ENCODE measurements at places on chromosomes 5 and 9.

- DNase-seq = no peak
Observed at GRCh38 chr5:109916481-109917153, 226.9 kb downstream of the MAN2A1 start.

- no peak for DNase-seq
Observed at GRCh38 chr5:3376611-3377010, 219.0 kb upstream of the IRX1 start.

- DNase-seq = no peak
Observed at GRCh38 chr9:95641586-95641985, 124.8 kb upstream of the PTCH1 start.

- no peak for DNase-seq
Observed at GRCh38 chr9:133801739-133802138, 63.6 kb upstream of the SARDH start.

- DNase-seq = no peak
Observed at GRCh38 chr5:141692919-141693725, 11.1 kb upstream of the ARAP3 start.

DNA sequence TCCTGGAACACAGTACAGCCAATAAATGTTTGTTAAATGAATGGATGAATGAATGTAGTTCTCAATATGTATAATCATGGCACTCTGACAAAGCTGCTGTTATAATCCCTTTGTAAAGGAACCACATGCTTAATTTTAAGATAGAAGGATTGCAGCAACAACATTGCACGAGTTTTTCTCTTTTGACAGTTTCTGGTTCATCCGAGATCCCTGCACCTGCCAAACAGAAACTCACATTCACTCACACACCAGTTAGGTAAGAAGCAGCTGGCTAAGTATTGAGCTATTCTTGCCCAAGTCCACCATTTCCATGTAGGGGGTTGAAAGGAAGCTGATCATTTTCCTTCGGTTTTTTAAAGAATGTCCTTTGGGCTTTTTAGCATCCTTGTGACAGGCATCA is 133.7 kb upstream of the MAP1B start:
- no peak for DNase-seq

DNA sequence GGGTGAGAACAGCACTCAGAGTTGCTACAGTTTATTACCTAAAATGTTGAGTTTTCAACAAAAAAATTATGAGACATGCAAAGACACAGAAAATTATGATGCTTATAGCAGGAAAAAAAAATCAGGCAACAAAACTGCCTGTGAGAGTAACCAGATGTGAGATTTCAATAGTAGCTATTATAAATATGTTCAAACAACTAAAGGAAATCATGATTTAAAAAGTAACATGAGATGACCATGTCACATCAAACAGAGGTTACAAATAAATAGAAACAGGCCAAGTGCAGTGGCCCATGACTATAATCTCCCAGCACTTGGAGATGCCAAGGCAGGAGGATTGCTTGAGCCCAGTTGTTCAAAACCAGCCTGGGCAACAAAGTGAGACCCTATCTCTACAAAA is 12.1 kb upstream of the RIMOC1 start:
- DNase-seq = no peak

All from activated naive CD4-positive, alpha-beta T cell (primary cell).